GM03348 (cell line): ENCODE measurements at places on chromosomes 2 and 18.

DNA sequence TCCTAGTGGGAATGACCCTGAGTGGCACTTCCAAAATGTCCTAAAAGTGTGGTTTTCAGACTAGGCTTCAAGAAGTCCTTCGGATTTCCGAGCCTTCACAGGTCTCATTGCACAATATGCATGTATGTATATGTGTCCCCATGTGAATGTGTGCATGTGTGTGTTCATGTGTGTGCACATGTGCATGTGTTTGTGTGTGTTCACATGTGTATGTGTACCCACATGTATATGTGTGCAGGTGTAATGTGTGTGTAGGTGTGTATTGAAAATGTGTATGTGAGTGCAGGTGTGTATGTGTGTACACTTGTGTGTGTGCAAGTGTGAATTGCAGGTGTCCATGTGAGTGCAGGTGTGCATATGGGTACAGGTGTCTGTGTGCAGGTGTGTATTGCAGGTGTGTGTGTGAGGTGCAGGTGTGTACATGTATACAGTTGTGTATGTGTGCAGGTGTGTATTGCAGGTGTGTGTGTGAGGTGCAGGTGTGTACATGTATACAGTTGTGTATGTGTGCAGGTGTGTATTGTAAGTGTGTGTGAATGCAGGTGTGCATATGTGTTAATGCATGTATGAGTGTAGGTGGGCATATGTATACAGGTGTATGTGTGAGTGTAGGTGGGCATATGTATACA is 124.4 kb upstream of the EPB41L3 start:
- no peak for DNase-seq

GRCh38 chr18:79459946-79460480 is 64.3 kb downstream of the NFATC1 start:
- DNase-seq = no peak

DNA sequence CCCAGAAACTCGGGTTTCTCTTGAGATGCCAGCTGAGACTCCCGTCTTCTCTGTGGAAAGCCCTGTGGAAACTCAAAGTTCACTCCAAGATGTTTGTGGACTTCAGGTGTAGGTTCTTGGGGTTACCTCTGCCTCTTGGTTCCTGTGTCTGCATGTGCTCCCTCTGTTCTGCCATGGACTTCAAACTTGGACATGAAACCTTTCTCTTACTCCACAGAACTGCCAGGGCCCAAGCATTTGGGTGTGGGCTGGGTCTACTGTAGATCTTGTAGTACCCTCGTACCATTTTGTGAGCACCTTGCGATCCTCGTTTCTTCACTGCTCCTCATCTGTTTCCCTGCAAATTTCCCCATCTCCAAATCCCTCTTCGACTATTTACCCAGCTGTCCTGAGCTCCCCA is 175.5 kb downstream of the HAUS1 start:
- no peak for DNase-seq

DNA sequence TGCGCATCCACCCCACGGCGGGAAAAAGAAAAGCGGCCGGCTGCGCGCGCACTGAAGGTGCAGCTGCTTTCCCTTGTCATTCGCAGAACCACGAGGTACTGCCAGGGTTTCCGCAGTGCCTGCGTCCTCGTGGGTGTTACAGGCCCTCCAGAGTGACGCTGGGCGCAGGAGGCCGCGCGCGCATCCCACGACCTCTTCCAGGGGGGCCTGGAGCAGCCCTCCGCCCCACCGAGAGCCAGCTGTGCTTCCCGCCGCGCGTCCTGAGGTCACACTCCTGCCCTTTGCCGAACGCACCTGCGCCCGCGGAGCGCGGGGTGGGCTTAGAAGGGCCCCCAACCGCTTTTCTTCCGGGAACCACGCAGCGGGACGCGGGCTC is 378 bp upstream of the IAH1 start:
- peak; percentile 56 for DNase-seq

GRCh38 chr2:180676520-180677025 is 303.8 kb upstream of the UBE2E3 start:
- DNase-seq = no peak

DNA sequence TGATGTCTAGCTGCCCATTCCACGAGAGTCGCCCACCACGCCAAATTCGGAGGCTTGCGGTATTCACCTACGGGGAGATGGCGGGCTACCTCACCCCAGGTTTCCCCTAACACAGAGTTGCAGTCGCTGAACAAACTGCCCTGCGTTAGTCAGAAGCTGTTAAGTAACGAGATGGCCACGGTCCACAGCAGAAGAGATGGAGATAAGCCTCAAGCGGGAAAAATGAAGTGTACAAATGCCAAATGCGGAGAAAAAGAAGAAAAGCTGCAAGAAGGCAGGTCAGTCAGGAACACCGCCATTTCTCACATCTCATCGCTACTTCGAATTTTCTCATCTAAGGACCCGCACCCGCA is 425 bp downstream of the ASB3 start:
- peak; percentile 42 for DNase-seq

- DNase-seq = no peak
Observed at GRCh38 chr18:63586431-63586830, 712 bp upstream of the SERPINB13 start.

GRCh38 chr2:151826737-151827157 is 1.5 kb downstream of the ARL5A start:
- peak; percentile 8 for DNase-seq

DNA sequence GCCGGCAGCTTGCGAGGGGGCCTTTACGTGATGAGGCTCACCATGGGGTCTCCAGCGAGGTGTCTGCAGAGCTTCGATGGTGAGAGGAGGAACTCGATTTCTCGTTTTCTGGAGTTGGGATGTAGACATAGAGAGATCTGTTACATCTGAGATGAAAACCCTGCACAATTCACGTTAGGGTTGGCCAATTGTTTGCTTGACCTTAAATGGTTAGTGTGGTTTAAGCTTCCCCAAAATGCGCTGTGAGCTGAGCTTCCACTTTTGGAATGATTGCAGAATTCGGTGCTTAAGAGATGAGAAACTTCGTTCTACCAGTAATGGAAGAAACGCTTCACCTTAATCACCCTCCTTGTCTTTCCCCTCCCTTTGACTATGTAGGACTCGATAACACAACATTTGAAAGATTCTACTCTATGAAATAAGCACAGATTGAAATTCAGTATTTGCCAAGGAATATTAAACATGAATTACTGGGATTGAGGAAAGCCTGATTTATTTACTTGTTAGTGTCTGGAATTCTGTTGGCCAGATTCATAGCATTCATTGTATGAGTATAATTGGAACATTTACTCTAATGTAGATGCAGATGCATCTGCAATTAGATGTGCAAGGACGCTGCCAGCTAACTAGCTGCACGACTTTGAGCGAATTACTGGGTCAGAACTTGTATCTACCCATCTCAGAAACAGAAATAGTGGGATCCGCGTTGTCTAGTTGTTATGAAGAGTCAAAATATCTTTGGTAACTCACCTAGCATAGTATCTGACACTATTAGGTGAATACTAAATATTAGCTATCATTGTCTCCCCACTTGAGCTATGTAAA is 1.6 kb upstream of the KLF7 start:
- peak; percentile 30 for DNase-seq

- no peak for DNase-seq
Observed at GRCh38 chr18:65808759-65809158, 57.9 kb downstream of the CDH7 start.

- DNase-seq = no peak
Observed at GRCh38 chr2:39435234-39435633, 1.9 kb downstream of the MAP4K3 start.

GRCh38 chr2:3823748-3824147 is 120.4 kb downstream of the DCDC2C start:
- DNase-seq = no peak

GRCh38 chr18:45547910-45548309 is 67.4 kb upstream of the SLC14A2 start:
- DNase-seq = no peak

- no peak for DNase-seq
Observed at GRCh38 chr2:9091811-9092210, 88.3 kb upstream of the MBOAT2 start.

DNA sequence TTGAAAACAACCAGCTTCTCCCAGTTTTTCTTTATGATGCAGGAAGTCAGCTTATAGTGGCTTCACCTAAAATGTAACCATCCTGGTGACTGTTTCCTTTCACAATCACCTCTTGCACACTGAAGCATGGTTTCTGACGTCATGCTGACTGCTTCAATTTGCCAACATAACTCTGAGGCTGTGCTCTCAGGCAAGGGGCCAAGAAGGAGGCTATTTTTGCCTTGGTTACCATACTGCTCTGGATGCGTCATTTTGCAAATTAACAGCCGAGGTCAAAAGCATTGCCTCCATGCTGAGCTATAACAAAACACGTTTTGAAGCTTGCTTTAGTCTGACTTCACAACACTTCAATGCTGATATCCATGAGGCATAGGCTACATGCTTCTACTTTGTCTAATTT is 397.8 kb downstream of the METTL4 start:
- no peak for DNase-seq

- no peak for DNase-seq
Observed at GRCh38 chr2:96967961-96968360, 18.4 kb downstream of the FAM178B start.

DNA sequence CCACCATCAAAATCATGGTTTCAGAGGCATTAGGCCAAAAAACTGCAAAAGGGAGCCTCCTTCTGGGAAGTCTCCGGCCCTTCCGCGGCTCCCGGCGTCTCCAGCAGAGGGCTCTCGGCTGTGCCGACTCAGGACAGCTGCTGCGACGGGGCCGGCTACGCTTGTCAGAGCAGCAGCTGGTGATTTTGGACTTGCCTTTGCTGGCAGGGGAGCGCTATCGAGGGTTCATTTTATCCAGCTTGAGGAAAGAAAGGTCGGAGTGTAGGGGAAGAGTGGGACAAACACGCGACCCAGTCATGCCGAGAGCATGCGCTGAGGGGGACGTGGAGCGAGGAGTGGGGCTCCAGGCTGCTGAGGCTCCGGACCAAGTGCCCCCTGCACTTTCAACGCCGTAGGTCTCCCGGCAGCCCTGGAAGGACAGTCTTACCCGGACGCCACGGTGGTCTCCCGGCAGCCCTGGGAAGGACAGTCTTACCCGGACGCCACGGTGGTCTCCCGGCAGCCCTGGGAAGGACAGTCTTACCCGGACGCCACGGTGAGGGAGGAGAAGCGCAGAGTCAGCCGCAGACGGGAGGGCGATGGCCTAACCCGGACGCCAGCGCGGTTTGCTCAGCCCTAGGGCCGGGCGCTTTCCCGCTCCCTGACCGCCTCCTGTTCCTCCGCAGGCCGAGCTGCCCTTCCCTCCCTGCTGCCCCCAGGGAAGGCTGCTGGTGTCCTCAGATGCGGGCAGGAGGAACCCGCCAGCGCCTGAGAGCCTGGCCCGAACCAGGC is 21.7 kb downstream of the DDX18 start:
- DNase-seq = peak; percentile 95

GRCh38 chr2:206979922-206980321 is 40.6 kb downstream of the CPO start:
- no peak for DNase-seq

DNA sequence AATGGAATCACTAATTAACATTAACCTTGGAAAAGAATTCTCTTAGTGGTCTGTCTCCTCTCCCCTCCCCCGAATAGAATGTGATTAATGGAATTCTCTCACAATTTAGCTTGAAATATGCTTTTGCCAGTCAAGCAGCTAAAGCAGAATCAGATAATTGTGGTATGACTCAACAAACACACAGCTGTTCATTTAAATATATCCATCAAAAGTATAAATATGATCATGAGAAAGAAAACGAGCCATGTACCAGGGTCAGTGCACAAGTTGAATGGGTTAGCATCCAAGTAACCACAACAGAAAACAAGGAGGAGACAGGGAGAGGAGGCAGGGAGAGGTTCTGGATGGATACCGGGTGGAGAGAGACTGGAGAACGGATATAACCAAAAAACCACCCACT is 66.9 kb downstream of the ACVR1 start:
- peak; percentile 35 for DNase-seq

DNA sequence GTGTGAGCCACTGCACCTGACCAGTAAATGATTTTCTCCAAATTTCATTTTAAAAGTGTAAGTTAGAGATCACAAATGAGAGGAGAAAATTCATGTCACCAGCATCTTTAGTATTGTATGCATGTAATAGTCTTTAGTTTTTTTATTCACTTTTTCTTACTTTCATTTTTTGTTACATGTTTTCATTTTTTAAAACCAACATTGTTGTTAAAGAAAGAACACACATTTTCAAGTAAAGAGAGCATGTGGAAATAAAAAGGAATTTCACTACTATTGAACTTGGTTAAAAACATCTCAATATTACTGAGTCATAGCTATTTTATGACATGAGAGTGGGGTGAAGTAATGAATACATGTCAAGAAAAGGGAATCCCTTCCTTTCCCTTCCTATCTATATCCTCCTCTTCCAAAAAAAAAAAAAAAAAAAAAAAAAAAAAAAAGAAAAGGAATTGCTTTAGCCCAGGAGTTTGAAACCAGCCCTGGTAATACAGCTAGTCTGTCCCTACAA is 29.1 kb upstream of the PMAIP1 start:
- DNase-seq = peak; percentile 60

DNA sequence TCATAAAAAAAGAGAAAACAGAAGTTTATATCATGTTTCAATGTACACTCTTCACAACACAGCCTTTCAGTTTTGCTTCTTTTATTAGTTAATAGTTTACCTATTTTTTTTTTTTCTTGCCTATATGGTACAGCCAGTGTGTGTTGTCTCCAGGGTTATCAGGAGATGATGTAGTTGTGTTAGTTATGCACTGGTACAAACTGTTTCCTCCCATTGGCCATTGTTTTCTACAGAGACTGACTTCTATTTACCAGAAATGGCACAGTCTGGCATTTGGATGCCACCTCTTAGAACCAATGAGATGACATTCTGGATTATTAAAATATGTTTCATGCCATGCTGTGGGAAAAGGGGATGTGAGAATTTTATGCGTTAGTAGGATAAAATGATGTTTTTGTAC is 339.4 kb downstream of the PLCL1 start:
- DNase-seq = no peak

DNA sequence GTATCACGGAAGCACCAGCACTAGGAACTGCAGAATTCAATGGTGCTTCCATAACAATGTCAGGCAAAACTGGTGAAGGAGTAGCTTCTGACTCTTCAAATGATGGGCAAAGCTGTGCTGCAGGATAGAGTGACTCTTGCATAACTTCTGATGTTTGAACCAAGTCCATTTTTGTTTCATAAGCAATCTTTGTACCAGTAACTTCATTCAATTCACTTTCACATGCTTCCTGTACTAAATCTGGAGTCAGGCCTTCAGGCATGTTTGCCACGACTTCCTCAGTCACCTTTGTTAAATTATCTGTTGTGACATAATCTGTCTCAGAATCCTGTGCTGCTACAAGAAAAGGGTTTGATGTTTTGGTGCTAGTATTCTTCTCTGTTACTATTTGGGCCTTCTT is 24.0 kb downstream of the RTN4 start:
- peak; percentile 12 for DNase-seq

- DNase-seq = peak; percentile 34
Observed at GRCh38 chr2:73202156-73203054, at the start of gene NOTO. TSS of gene NOTO (plus strand) at chr2:73202574. CDS start at chr2:73202667, 93 bp downstream.

DNA sequence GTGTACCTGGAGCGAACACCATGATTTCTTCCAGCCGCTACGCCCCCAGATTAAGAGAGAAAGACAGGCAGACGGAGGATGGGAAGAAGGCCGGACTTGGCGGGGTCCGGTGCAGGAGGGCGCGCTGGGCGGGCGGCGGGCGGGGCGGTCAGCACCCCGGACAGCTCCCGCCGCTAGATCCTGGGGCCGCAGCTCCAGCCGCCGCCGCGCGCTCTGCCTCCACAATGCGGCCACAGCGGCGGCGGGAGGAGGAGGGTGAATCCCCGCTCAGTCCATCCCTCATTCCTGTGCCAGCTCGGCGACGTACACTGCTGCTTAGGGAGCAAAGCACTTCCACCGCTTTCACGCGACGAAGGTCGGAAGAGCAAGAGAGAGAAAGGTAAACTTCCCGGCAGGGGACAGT is at the start of gene AKAIN1:
Gene AKAIN1, minus strand, starts transcription at position 226 of the 403 bp plus-strand sequence. Its CDS starts 204 bp downstream, at position 22.
- peak; percentile 86 for DNase-seq
